ENCODE measurements at places on chromosomes 2 and 18.

GRCh38 chr18:76621226-76621625, 126.2 kb upstream of the ZNF516 start:
- peak; percentile 68 for DNase-seq

GRCh38 chr18:10794771-10795170, 268.9 kb downstream of the NAPG start:
- no peak for DNase-seq

DNA sequence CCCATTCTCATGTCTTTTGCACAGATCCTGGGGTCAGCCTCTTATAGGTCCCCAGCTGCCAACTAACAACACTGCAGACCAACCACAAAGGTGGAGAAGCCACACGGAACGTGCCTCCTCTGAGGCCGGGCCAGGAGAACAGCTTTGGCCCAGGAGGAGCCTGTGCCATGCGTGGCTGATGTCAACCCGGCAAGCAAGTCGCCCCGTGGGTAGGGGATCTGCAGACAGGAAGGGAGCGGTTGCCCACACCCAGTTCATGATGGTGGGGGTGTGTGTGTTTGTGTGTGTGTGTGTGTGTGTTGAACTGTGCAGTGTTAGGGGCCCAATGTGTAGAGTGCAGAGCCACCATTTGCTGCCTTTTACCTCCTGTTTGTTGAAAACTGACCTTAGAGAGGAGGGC, 2.4 kb upstream of the CLEC4F start:
- no peak for DNase-seq

- DNase-seq: no peak
These were observed 177.7 kb upstream of the SMAD2 start for GRCh38 chr18:48108136-48108535.

- no peak for DNase-seq
These were observed 39.1 kb upstream of the PPP1R1C start for GRCh38 chr2:181946444-181947127.

DNA sequence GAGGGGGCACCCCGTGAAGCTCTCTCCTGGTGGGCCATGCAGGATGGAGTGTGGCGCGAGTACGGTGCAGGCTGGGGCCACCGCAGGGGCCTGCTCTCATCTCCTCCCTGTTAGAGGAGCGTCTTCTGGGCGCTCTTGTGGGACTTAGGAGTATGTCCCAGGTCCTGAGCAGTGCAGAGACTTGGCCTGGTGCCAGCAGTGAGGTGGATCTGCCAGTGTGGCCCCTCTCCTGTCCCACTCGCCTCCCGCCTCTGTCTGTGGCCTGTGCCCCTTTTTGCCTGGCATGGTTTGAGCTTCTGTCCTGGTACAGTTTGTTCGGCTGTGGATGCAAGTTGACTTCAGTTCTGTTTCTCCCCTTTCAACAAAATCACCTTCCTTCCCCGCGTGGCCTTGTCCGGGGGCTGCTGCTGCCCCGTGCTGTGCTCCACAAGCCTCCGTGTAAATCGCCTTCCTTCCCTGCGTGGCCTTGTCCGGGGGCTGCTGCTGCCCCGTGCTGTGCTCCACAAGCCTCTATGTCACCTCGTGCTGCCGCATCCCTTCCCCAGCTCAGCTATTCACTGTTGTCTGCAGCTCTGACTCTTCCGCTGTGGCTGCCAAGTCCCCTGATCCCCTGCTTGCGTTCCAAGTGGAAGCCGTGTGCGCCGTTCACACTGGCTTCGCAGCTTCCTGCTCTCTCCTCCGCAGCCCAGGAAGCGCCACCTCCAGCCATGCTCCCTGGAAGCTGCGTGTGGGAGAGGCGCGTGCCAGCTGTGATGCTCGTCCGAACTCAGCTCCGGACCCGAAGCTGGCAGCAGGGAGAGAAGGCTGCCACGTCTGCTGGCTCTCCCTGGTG, 13.7 kb downstream of the LDLRAD4 start:
- DNase-seq: no peak

DNA sequence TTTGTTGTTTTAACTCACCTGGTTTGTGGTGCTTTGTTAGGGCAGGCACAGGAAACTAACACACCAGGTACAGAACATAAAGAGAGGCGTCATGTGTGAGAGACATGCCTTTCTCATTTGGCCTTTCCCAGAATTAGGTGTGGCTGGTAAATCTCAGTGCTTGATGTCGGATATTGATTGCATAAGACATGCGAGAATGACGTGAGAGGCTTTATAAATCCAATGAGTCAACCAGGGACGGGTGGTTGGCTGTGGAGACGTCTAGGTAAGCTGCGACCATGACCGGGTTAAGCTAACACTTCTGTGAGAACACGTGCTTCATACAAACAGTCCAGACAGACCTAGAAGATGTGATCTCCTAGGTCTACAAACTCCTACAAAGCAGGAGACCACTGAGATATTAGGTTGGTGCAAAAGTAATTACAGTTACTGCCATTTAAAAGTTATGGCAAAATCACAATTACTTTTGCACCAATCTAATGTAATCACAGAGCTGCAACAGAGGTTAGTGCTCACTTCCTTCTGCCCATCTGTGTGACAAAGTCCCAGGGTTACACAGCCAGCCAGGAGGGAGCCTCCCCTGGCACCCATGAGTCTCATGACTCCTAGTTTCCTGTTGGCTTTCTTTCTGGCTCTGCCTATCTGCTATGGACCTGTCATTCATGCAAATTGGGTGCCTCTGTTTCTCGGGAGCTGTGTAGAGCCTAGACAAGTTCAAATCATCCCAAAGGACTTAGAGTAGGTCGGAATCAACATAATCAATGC, 98.9 kb upstream of the ATP8B1 start:
- DNase-seq: peak; percentile 75

GRCh38 chr2:196591621-196592022, 47.9 kb upstream of the CCDC150 start:
- DNase-seq: no peak

DNA sequence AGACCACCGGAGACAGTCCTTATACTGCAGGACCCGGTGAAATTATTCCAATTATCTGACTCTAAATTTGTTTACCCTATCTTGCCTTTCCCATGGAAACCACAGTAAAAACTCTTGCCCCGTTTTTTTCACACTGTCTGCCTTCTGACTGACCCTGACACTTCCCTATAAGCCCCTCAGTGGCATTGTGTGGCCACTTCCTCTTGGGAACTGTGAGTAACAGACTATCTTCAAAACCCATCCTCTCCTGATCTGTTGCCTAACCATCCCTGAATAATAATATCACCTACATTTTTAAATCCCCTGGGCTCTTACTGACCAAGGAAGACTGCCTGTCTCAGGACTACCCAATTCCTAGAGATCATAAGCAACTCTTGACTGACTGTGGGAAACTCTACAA, 42.6 kb upstream of the RNF152 start:
- no peak for DNase-seq

GRCh38 chr2:85307527-85307897, 20.3 kb downstream of the TGOLN2 start:
- no peak for DNase-seq

GRCh38 chr2:224958462-224958857, 83.8 kb downstream of the DOCK10 start:
- peak; percentile 93 for DNase-seq

DNA sequence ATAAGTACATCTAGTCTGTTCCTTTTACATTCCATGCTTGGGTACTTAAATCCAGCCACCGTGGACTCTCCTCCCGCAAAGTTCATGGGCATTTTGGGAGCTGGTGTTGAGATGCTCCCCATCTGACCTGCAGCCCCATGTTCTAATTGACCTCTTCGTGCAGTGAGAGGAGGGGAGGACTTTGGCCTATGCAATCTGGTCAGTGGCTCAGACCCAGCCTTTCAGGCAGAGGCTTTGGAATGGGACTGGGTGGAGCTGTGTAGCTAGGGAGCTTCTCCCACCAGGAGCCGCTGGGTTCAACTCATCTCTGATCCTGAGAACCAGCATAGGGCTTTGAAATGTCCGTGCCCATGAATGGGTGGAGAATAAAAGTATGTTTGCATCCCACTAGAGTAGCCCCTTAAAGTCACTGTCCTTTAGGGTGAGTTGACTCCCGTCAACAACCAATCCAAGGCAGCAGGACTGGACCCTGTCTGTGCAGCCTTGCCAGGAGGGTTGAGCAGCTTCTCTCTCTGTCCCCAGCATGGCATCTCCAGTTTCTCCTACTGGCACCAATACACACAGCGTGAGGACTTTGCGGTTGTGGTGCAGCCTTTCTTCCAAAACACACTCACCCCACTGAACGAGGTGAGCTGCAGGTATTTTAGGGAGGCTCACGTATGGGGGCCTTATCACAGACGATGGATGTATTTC, 120.0 kb upstream of the PPP1CB start:
- DNase-seq: no peak

DNA sequence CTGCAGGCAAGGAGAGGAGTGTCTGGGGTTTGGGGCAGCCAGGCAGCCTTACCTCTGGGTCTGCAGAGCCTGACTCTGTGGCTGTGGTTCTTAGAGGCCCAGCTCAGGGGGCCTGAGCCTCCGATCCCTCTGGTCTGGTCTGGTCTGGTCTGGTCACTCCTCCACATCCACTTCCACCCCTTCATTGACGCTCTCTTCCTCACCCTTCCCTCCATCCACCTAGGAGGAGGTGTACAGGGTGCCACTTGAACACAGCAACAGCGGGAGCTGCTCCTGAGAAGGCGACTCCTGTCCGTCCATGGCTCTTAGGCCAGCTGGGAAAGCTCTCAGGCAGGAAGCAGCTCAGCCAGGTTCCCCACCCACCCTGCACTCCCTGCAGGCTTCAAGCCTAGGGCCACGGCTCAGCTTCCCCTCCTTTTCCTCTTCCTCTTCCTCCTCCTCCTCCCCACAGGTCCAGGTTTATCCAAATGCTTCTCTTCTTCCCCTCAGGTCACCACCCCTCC, 16.9 kb downstream of the GPR55 start:
- no peak for DNase-seq

- no peak for DNase-seq
These were observed 55.3 kb downstream of the OSBPL1A start for GRCh38 chr18:24342347-24342746.

DNA sequence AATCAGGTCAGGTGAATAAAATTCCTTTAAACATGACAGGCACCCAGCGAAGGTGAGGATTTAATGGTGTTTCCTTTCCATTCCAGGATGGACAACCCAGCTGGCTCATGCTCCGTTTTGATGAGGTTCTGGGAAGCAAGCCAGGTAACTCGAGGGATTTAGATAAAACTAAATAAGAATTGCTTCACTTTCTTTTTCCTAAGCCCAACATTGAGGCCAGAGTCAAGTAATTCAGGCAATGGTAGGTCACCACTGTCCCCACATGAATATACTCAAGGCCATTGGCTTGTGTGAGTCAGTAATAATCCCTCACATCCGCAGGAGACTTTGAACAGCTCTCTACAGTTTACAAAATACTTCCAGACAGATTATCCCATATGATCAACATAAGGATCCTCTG, 16.2 kb upstream of the LRATD1 start:
- no peak for DNase-seq

- no peak for DNase-seq
These were observed 1.2 kb upstream of the SERPINB13 start for GRCh38 chr18:63585988-63586387.

DNA sequence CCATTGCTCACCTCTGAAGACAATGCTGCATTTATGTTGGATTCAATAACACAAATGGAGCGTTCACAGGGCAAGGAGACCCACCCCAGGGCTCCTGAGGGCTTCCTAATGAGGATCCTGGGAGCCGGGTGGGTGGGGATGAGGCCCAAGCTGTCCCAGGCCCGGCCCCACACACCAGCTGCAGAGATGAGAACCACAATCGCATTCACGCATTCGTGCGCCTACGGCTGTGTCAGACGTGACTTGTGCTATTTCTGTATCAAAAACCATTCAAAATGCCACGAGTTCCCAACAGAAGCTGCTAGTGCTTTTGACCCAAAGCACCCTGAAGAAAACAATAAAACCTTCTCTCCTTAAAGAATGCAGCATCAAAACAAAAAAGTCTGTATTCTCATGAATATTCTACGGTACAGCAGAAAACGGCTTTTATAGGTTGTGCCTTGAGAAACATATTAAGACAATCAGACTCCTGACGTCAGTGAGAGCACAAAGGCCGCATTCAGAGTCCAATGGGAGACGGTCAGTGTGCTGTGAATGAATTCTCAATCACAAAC, 205.4 kb downstream of the HDAC4 start:
- no peak for DNase-seq

DNA sequence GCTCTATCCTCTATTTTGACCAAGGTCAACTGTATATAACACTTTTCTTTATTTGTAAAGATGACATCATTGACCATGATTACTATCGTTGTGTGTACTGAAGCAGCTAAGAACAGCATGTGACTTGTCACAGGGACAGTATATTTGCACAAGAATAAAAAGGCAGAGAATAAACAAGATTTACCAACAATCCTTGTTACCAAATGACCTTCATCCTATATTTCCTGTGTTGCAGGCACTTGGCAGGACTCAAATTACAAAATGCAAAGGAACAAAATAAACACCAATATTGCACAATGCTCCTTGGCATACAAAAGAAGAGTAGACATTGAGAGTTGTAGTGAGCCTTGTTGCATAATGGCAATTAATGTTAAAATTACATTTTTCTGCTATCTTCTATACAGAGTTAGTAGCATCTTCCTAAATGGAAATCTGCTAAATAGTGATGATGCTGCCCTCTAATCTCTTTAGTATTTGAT, 61.8 kb downstream of the RFTN2 start:
- peak; percentile 67 for DNase-seq

GRCh38 chr2:68721482-68722101, 13.0 kb upstream of the ARHGAP25 start:
- no peak for DNase-seq

- DNase-seq: no peak
These were observed 690.8 kb upstream of the CELF4 start for GRCh38 chr18:38256366-38256765.

GRCh38 chr2:59383473-59383872, 1142.3 kb upstream of the FANCL start:
- no peak for DNase-seq

DNA sequence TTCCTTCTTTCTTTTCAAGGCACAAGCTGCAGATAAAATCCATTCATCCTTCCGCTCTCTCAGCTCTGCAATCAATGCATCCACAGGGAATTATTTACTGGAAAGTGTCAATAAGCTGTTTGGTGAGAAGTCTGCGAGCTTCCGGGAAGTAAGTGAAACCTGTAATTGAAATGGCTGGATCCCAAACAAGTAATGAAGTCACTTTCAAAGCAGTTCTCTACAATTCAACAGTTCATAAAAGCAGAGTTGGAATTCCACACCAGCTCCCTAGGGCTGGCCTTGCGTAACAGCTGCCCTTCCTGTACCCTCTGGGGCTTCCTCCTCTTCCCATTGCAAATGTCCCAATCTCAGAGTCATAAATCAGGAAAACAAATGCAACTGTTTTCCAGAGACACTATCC, 9.6 kb downstream of the SERPINB2 start:
- peak; percentile 38 for DNase-seq

DNA sequence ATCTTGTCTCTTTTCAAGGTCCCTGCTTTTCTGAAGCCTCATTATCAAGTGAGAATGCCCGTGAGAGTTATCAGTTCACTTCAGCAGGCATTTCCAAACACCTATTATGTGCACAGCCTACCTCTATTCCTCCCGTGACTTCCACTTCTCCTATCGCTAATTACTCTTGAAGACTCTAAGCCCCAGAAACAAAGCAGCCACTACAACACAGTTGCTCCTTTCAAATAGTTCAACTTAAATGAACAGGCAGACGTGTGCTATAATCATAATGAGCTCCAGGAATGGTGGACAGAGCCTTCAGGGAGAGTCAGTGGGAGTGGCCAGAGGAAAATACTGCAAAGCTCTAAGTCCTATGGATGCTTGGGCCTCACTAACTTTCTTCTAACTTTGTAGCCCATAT, 159.0 kb downstream of the RDH14 start:
- no peak for DNase-seq
